Spleen (tissue), 13 donors: ENCODE measurements at places on chromosomes 7 and 10.

GRCh38 chr7:128708824-128709223 lies 30.3 kb upstream of the CALU start:
- DNase-seq: no peak

DNA sequence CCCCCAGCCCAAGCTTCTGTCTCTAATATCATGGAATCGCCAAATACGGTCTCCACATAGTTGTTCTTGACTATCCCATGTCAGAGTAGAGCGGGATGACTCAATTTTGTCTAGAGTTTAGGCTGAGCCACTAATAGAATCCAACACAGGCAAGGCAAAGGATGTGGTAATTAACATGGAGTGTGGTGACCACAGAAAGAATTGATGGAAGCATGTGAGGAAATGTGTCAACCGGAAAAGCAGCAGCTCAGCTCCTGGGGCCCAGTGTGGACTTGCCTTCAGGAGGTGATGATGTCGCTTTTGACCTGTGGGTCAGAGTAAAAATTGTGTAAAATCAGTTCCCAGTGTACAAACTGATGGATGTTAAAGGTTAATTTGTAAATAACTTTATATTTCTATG lies 139.3 kb upstream of the KLF6 start:
- DNase-seq: no peak

GRCh38 chr7:101733713-101734475 lies 83.5 kb upstream of the CUX1 start:
- DNase-seq: peak; percentile 80

DNA sequence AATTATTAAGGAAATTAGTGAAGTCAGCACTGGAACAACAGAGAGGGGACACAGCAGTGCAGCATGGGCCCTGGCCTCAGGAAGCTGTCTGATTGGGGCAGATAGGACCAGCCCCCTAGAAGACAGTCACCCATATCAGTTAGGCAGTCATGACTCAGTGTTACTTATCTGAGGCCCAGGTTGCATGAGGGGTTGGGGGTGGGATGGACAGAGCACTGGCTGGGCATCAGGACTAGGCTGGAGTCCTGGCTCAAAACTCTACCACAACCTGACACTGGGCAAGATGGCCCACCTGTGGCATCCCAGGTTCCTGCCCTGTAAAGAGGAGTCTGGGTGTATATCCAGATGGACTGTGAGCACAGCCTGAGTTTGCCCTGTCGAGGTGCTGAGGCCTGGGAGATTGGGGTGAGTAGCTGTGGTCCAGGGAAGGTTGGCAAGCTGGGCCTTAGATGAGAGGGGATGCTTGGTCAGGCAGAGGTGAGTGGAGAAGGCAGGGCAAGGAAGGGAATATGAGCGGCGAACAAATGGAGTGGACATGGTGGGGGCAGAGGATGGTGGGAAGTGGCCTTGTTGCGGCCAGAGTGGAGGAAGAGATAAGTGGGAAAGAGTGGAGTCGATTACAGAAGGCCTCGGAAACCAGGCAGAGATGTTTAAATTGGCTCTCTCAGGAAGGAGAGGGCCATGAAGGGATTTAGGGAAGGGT lies 37.5 kb downstream of the HK1 start:
- no peak for DNase-seq

GRCh38 chr7:106517508-106517907 lies 143.4 kb downstream of the CCDC71L start:
- DNase-seq: no peak

DNA sequence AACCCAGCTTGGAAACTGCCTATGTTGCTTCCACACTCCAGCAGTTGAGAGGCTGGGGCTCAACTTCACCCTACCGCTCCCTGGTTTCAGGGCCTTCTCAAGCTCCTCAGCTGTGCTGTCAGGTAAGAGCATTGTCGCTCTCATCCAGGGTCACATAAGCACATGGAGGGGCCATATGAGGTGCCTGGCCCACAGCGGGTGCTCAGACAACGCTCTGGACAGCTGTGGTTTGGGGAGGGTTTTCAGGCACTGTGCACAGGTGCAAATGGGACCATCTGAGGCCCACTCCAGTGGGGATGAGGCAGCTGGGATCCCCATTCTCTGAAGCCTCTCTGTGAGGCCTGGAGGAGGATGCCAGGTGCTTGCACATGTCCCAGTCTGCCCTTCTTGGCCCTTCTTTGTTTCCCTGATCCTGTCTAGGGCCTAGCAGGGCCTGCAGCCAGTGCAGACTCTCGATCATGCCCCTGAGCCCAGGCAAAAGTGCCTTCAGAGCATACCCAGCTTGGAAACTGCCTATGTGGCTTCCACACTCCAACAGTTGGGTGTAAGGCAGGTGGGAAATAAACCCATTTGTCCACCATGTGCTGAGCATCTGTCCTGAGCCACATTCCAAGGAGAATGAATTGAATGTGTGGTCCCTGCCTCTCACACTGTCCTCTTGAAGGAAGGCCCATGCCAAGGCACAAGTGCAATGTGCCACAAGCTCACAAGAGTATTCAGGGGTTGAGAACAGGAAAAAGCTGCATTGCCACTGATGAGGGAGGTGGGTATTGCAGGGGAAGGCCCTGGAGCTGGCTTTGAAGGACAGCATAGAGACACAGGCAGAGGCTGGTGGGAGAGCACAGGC lies 40.3 kb downstream of the VSTM4 start:
- peak; percentile 35 for DNase-seq

- no peak for DNase-seq
These were observed 108.3 kb downstream of the EGFR start for GRCh38 chr7:55127135-55127551.

- no peak for DNase-seq
These were observed 61.3 kb downstream of the SEC61G start for GRCh38 chr7:54697659-54698186.

- no peak for DNase-seq
These were observed 154.7 kb upstream of the TMEM106B start for GRCh38 chr7:12056381-12056780.

- no peak for DNase-seq
These were observed 6.0 kb upstream of the MNX1 start for GRCh38 chr7:157016352-157017041.

DNA sequence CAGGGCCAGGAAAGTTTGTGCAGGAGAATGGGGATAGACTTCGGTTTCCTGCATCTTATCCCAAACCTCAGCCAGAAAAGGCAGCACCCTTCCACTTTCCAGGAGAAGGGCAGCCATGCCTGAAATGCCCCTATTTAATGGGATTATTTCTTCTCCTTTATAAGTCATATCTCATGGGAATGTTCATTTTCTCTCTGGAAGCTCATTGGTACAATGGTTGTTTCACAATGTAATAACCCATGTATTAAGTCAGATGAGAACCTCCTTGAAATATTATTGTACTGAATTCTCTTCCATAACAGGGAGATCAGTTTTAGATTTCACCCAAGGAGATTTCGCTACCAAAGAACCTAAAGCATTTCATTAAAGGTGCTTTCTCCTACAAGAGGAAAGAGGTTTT lies 457.5 kb downstream of the KCNMA1 start:
- DNase-seq: no peak

GRCh38 chr7:3304131-3304530 lies 3.1 kb downstream of the SDK1 start:
- no peak for DNase-seq

GRCh38 chr10:109207361-109207760 lies 716.0 kb downstream of the XPNPEP1 start:
- DNase-seq: no peak

DNA sequence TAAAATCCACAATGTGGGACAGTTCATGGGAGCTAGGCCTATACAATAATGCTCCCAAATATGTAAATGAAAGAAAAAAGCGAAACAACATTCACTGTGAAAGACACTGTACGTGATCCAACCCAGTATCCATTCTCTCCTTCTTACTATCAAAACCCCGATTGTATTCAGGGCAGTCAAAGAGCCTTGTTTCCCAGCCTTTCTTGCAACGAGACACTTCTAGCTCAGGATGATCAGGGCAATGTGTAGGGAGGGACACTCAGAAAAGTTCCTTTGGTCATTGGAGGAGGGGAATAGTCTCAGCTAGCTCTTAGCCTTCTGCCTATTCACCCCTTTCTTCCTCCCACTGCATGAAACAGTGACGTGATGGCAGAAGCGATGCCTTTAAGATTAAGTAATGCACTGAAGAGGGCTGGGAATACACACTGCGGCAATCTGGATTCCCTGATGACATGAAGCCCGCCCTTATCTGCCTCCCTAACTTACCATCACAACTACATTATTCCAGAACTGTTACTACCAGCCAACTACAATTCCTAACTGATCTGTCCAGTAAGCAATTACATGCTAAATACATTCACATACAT lies 27.3 kb downstream of the UBE2H start:
- DNase-seq: no peak

DNA sequence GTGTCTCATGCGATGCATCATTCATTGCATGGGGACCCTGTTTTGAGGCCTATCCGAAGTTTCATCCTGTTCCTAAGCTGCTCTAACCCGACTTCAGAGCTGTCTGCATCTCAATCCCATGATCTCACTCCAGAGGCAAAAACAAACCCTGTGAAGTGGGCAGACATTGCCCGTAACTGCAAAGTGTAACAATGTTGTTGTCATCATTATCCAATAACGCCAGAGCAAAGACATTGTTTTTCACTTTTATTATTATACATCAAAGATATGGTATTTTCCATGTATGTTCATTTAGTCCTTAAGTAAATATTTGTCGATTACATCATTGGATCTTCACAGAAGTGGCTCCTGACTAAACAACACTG lies 246.7 kb downstream of the KLF6 start:
- DNase-seq: no peak

- DNase-seq: no peak
These were observed 122.4 kb upstream of the NPS start for GRCh38 chr10:127426746-127427145.

- no peak for DNase-seq
These were observed 42.1 kb downstream of the MDH2 start for GRCh38 chr7:76089865-76090475.

GRCh38 chr10:43912469-43912868 lies 263.8 kb upstream of the ZNF32 start:
- DNase-seq: no peak

DNA sequence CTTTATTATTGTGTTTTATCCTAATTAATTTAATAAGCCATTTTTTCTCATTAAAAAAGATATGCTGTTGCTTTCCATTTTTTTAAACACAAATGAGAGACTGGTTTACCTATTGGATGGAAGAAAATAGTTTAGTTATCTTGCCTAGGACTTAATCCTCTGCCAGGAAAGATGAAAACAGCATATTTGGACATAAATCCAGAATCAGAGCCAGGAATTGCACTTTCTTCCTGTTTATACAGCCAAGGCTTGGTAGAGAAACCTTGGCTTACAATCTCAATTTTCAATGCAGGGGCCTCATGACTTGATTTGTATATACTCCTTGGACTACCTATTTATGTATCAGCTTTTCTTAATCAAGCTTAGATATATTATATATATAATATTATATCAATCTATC lies 618.8 kb upstream of the SEMA3D start:
- no peak for DNase-seq

DNA sequence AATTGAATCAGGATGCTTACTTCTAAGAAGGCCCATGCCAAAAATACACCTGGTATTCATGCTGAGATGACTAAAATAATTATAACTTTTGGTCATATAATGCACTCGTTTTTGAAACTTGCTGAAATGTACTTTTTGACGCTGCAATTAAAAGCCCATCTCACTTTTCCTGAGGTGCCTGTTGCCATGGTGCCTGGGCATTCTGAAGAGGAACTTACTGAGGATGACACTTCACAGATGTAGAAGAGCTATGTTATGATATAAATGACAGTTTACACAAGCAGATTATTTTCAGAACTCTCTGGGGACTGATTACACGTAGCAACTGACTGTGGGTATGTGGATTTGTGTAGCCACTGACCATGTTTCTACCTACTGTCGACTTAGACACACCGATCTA lies 182.4 kb downstream of the TPK1 start:
- no peak for DNase-seq

- no peak for DNase-seq
These were observed 4.7 kb upstream of the LANCL2 start for GRCh38 chr7:55360486-55360885.

DNA sequence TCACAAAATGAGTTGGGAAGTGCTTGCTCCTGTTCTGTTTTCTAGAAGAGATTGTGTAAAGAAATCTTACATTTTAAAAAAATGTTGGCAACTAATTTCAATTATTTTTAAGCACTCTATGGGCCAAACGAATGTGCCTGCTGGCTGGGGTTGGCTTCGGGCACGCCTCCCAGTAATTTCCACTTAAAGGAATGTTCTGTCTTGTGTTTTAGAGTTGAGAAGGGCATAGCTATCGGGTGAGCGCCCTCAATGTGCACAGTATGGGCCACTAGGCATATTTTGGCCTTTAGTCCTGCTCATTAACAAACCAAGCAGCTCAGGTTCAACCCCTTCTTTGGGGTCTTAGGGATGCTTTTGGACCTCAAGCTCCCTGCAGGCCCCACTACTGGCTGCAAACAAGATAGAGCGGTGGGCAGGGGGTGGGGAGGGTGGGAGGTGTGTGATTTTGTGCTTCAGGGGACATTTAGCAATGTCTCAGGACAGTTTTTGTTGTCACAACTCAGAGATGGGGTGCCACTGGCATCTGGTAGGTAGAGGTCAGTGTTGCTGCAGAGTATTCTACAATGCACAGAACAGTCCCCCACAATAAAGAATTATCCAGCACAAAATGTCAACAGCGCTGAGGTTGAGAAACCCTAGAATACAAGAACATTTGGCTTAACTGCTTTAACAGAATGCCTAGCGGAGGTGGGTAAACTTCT lies 40.7 kb downstream of the TACC2 start:
- no peak for DNase-seq

DNA sequence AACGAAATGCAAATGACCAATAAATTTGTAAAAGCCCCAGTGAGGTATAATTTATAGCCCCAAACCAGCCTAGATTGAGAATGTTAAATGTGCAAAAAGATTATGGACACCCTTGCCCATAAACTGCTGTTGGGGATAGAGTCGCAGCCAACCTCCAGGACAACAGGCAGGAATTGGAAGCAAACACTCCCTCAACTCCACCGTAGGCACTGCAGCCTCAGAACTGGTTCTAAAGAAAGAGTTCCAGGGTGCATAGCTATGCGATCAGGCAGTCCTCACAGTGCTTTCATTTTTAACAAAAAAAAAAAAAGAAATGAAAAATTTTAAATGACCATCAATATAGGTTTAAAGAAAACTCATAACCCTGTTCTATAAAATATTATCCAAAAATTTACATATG lies 86.2 kb downstream of the CXCL12 start:
- no peak for DNase-seq

GRCh38 chr7:154584352-154585252 lies 418.3 kb downstream of the PAXIP1 start:
- DNase-seq: no peak

DNA sequence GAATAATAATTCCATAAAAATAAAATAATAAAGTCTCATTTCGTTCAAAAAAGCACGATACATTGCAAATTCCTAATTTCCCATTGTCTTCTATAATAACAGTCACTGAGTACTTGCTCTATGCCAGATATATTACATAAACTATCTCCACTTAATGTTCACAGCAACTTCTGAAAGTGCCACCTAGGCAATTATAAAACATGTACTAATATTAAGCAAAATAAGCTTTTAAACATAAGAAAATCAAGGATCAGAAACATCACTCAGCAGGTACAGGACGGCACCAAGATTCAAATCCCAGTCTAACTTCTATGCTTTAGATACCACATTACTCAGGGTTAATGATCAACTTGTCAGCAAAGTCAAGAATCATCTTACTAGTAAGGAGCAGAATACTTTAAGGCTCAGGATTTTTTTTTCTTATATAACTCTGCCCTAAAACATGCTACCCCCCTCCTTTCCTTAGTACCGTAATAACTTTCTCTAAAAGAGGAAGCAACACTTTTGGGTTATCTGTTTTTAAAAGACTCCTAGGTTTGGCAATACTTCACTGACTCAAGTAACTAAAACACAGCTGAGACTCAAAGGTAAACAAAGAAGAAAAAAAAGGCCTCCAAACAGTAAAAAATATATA lies 51.3 kb downstream of the USP6NL start:
- no peak for DNase-seq

- no peak for DNase-seq
These were observed 120.3 kb upstream of the CELF2 start for GRCh38 chr10:10897400-10897799.
